ENCODE measurements at places on chromosomes 5 and 9. TPM values are rescaled to one million over a fixed set of nuclear protein-coding genes. Genes with fewer than 3 reads are reported as not detected.
A peak's percentile ranks its signal among the peaks of the same experiment; 100 is the strongest.

The SLC28A3 gene
- not detected for polyA plus RNA-seq

DNA sequence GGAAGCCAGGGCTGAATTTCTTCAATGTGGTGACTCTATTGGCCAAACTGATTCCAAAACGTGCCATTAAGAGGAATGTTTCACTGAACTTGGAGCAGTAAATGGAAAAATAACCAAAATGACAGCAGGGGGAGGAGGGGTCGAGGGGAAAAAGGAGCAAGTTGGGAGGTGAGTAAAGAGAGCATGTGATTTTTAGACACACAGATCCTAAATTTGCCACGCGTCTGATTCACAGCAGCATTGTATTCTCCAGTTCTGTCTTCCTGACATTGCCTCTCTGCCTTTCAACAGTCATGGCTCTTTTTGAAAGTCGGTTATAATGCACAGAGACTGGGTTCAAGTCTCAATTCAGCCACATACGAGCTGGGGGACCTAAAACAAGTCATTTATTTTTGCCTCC, 22.0 kb upstream of the ADRB2 start:
- DNase-seq = no peak

- no peak for DNase-seq
These were observed 431 bp downstream of the BNC2 start for GRCh38 chr9:16869882-16870595.

GRCh38 chr9:88180081-88180765, 41.9 kb upstream of the SPATA31C2 start:
- DNase-seq = no peak

The SYNPO gene
- polyA plus RNA-seq = not detected

DNA sequence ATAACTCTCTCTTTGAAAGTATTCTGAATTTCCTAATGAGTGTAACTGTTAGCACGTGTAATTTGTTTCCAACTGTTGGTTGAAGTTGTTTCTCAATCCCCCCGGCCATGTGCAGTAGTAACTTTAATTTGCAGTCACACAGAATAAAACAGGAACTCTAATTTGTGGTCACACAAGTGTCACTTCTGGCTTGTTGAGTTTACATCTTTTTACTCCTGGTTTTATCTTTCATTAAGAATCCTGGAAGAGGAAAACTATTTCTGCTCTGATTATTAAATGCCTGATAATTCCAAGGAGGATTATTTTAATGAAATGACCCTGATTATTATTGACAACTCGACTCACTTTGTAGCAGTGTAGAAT, 1.2 kb downstream of the SCAMP1 start:
- no peak for DNase-seq

DNA sequence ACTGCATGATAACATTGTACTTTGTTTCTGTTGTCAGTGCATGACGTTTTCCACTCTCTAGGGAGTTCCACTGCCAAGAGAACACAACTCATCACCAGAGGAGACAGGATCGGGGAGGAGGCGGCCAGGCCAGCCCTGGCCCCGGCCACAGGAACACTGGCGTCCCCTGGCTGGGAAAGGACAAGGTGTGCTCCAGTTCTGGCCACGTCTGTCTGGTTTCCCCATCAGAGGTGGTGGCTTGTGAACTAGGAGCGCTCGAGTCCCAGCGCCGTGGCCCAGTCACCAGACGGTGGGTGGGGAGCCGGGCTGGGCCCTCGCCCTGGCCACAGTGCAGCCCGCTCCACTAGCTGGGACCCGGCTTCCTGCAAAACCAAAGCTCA, 211.9 kb upstream of the IRX4 start:
- no peak for DNase-seq

The CCDC192 gene
- not detected for polyA plus RNA-seq

The CERCAM gene
- 0.15 TPM for polyA plus RNA-seq

DNA sequence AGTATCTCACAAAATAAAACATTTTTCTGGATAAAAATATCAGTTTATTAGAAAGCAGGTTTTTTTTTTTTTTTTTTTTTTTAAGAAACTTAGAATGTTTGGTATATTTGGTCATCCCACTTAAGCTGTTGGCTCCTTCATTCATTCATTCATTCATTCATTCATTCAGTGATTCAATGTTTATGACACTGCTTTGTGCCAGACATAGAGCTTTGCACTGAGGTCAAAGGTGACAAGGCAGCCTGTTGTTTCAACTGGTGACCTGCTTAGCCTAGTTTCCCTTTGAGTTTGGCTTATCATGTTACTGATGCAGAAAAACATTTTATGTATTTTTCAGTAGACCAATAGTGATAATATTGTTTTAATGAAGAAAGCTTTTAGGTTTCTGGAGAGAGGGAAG, 23.5 kb downstream of the CPEB4 start:
- no peak for DNase-seq

GRCh38 chr9:5897851-5898250, 7.2 kb downstream of the MLANA start:
- DNase-seq = no peak

- no peak for DNase-seq
These were observed 132.1 kb downstream of the PCSK1 start for GRCh38 chr5:96300976-96301375.

- no peak for DNase-seq
These were observed 376.5 kb upstream of the DAB2 start for GRCh38 chr5:39801306-39801705.

DNA sequence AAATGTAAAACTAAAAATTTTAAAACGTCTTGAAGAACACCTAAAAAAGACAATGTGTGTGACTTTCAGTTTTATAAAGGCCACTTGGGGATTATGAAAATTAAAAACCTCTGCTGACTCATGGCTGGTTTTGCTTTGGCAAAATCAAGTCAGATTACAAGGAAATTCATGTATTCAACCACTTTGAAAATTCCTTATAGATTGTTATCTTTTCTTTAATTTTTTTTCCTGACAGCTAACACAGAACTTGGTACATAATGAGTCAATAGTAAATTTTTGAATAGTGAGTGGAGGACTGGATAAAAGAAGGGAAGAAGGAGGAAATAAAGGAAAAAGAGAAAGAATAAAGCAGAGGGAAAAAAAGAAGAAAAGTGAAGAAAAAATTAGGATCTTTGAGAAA, 1774.7 kb upstream of the ACO1 start:
- DNase-seq = no peak

- DNase-seq = peak; percentile 35
These were observed 36.3 kb downstream of the VCP start for GRCh38 chr9:35035851-35036701.

DNA sequence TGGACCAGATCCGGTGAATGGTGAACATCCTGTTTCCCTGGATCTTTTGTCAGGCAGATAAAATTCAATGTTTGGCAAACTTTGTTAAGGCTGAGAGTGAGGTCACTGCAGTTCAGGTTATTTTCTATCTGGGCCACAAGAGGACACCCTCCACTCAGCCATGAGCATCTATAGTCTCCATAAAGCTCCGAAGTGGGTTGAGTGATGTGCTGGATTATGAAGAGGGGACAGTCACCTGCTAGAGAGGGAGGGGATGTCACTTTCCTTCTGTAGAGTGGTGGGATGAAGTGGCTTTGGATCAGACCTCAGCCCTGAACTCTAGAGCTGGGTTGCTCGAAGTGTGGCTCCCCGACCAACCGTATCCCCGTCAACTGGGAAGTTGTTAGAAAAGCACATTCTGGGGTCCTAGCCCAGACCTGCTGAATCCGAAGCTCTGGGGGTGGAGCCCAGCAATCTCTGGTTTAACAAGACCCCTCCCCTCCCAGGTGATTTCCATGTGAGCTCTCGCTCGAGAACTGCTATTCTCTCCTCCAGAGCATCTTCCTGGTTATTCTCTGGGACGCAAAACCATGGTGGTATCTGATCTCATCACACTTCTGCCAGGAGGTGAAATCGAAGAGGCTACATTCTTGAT, 31.8 kb upstream of the FGF1 start:
- no peak for DNase-seq

The DMGDH gene
- polyA plus RNA-seq = not detected

The HTR4 gene
- not detected for polyA plus RNA-seq

The NXNL2 gene
- polyA plus RNA-seq = not detected

DNA sequence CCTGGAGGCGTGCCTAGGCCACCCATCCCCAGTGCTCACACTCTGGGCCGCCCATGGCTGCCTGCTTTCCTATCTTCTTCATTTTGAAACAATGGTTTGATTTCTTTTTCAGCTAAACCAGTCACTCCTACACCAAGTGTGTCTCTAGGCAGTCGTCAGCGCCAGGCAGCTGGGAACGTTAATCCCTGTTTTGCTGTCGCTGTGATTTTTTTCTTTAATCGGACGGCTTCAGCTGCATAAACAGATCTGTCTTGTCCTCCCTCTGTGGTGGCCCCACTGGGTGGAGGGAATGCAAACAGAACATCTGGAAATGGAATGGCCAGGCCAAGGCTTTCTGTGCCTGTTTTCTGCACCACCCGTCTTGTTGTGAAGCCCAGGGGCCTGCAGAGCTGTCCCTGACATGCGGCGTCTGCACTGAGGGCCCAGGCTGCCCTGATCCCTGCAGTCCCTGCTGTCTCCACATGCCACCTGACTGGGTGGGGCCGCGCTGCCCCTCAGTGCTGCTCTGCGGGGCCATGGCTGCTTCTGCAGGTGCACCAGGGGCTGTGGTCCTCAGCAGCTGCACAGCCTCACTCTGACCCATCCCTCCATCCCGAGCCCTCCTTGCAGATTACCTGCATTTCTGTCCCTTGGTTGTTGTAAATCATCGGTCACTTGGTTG, 51.5 kb downstream of the WNK2 start:
- DNase-seq = no peak

DNA sequence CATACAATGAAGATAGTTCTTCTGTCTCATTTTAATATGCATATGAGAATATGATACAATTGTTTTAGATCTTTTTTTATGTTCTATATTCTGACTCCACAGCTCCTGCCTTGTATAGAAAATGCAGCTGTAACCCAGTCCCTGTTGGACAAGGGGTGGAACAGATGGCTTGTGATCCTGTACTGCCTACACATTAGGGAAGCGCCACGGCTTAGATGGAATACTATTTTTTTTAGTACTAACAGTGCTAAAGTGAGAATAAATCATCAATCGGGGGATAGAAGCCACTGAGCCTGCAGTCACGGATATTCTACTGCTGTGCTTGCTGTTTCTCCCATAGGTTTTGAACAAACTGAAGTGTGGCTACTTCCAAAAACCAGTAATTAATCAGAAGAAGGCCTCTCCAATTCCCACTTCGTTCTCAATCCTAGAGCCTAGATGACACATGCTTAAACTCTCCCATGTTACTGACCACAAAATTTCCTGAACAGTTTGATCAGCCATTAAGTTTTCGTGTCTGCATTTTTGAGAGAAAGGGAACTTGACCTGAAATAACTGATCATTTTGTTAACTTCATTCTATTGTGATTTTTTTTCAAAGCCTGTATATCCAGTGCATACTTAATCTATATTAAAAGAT, 150.3 kb downstream of the CDH18 start:
- no peak for DNase-seq

The KIAA1958 gene
- polyA plus RNA-seq = 5.4 TPM

- no peak for DNase-seq
These were observed 565.5 kb upstream of the DMAC1 start for GRCh38 chr9:8365029-8365428.

- DNase-seq = no peak
These were observed 176.9 kb downstream of the BNC2 start for GRCh38 chr9:16693616-16694015.

- no peak for DNase-seq
These were observed 14.6 kb upstream of the TNIP1 start for GRCh38 chr5:151095341-151096000.

- DNase-seq = no peak
These were observed 42.8 kb downstream of the RAPGEF1 start for GRCh38 chr9:131697097-131697496.

The PCDHGA10 gene
- polyA plus RNA-seq = 0.12 TPM

DNA sequence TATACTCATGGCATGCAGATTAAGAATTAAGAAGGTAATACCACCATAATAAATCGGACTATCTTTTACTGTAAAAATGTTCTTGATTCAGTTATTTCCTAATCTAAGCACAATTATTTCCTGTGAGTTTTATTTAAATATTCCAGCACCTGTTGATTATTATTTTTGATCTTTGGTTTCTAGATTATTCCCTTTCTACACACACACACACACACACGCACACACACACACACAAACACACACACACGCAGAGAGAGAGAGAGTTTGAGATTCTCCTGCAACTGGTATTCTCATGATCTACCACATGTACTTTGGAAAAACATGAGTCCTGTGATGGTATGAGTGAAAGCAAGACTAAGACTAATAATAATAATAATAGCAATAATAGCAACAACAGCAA, 17.0 kb upstream of the CKMT2 start:
- no peak for DNase-seq

DNA sequence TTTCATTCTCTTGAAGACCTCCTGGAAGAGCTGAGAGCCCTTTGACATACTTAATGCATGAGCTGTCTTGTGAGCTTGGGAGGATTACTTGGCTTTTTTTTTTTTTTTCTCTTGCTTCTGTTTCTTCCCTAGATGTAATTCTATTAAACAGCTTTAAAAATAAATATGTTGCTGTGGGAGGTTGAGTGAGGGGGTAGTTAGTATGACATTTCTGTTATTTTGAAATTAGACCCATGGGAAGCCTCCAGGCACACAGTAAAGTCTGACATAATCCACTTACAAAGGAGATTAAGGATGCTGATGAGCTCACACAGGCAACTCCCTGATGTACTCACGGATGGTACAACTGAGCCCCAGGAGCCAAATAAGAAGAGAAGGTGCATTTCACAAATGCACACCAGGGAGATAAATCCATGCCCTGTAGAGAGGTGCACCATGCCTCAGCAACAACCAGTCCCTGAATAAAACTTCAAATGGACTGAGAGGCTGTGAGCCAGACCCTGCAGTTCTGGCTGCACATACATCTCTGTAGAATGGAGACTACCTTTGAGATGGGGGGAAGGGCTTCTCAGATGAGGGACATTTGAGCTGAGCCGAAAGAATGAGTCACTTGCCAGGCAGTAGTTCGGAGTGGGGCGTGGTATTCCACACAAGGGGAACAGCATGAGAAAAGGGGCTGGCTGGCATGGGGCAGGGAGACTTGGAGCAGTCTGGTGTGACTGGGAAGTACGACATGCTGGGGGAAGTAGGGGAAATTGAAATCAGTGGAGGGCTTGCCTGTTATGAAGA, 68.7 kb downstream of the ACTL7B start:
- no peak for DNase-seq
